Cortex of kidney (tissue), 1 donor: ENCODE measurements at places on chromosomes 5 and 9.

DNA sequence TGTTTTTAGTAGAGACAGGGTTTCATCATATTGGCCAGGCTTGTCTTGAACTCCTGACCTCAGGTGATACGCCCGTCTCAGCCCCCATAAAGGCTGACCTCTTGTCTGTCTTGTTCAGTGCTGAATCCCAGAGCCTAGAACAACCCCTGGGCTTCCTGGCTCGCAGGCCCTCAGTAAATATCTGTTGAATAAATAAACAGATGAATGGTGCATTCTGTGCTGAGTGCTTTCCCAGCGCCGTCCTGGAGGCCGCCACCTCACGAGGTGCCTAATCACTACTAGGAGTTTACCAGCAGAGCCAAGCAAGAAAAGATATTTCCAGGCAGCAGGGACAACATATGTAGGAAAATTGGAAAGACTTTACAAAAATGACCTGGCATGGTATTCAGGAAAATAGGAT is 88.5 kb downstream of the SNX24 start:
- DNase-seq = no peak

- DNase-seq = no peak
Measured at GRCh38 chr5:56251440-56251839, 18.3 kb upstream of the ANKRD55 start.

- DNase-seq = no peak
Measured at GRCh38 chr5:140345919-140346347, 470 bp downstream of the HBEGF start.

- DNase-seq = no peak
Measured at GRCh38 chr5:5570646-5571045, 148.2 kb downstream of the ICE1 start.

GRCh38 chr9:129728744-129729143 is 24.1 kb downstream of the PTGES start:
- DNase-seq = no peak

DNA sequence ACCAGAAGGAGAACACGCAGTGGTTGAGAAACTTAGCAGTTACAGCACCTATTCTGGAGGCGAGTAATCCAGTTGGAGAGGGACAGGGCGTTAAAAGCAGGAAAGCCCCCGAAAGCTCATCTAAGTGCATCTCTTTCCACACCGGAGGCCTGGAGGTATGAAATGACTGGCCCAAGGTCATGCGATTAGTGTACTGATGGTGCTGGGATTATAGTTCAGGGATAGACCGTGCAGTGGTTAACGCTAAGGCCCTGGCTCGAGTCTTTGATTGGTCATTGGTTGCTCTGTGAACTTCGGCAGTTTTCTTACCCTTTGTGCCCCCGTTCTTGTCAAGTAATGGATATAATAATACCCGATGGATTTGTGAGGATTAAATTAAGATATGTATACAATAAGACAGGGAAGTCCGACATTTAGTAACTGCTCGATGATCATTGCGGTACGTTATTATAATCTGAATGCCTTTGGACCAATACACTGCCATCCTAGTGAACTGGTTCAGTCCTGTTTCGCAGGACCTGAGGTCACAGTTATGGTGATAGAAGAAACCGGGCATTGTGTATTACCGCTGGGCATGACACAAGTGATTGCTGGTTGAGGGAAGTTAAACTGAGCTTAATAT is 960 bp downstream of the CANX start:
- DNase-seq = no peak

DNA sequence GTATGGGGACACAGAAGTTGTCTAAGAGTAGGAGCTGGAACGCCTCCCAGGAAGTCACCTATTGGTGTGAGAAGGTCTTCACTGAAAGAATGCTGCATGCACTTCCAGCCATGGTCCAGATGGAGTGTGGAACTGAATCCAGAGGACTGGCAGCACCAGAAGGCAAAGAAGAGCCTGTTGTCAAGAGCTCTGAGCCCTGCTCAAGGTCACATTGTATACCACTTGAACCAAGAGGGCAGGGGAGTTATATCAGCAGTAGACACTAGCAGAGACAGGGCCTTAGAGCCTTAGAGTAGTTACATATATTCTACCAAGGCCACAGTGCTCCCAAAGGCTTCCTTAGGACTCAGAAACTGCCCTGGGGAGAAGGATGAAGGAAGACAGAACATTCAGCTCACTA is 130.8 kb upstream of the POC5 start:
- no peak for DNase-seq
